ENCODE measurements at places on chromosomes 1 and 21.

GRCh38 chr1:232209357-232209756 is 420.6 kb downstream of the SIPA1L2 start:
- DNase-seq: no peak

- no peak for DNase-seq
Measured at GRCh38 chr1:84427250-84428188, 29.2 kb downstream of the DNASE2B start.

- no peak for DNase-seq
Measured at GRCh38 chr1:22164841-22165808, 22.2 kb upstream of the WNT4 start.

GRCh38 chr1:179082999-179083335 is 1.1 kb downstream of the TOR3A start:
- DNase-seq: no peak

DNA sequence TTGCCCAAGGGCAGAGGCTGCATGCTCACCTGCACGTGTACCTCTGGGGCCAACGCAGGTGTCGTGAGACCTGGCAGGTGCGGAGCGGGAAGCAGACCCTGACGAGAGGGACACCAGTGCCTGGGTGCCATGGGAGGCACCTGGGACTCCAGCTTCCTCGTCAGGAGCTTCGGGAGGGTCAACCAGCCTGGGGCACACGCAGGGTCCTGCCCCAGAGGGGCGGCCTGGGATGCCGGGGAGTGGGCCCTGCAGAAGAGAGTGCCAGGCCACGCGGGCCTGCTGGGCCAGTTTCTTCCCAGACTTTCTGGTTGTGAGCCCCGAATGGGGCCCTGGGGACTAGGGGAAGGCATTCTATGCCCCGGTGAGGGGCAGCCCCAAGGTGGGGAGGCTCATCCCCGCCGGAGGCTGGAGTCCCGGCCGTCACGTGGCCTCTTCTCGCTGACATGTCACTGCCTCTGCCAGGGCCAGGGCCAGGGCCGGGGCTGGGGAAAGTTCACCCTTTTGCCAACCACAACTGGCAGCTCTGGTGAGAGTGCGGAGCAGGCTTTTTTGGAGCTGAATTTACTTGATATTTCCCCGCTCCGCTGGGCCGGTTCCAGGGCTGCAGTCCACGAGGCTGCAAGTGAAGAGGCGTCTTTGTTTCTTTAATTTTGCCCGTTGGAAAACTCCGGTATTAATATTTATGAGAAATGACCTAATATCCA is 38.5 kb upstream of the ACTRT2 start:
- no peak for DNase-seq

DNA sequence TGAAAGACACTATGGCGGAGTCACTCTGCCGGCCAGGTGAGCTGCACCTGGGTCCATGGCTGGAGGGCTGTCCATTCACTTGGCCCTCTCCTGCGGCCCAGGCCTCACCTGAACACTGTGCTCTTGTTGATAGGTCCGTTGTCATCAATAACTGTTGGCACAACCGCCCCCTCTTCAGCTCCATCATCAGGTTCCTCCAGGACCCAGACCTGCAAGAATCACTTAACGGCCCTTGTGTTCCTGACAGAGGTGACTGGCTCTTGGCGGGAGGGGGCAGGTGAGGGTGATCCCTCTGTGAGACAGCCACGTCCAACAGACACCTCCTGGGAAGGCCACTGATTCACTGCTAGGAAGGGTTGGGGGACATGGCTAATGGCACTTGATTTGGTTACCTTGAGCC is 54.9 kb downstream of the INAVA start:
- no peak for DNase-seq

GRCh38 chr1:226643177-226643576 is 94.6 kb downstream of the STUM start:
- no peak for DNase-seq

DNA sequence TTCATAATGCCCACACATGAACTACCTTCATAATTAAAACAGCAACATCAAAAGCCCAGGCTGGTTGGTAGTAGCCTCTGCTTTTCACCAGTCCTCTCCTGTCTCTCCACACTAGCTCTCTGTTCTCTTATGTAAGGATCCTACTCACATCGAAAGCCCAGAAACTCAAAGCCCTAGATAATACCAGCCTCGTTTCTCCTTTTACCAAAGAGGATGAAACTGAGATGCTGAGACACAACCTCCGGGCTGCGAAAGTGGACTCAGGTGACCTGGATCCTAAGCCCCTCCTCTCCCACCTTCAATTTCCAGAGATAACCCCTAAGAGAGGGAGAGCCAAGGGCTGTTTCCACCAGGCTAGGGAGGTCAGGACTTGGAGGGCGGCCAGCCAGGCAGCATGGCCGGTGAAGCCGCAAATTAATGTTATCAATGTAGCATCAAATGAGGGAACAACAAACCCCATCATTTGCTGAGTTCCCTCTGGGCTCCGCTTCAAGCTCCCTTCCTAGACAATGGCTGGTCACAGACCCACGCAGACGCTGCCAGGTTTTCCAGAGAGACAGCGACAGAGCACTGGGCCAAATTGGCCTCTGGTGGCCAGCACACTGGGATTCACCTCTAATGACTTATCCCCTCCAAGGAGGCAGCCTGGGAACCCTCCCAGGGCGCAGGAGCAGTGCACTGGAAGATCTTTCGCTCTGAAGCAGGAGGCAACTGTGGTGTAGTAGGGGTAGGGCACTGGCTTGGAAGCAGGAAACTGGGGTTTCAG is 20.7 kb upstream of the STMN1 start:
- no peak for DNase-seq

DNA sequence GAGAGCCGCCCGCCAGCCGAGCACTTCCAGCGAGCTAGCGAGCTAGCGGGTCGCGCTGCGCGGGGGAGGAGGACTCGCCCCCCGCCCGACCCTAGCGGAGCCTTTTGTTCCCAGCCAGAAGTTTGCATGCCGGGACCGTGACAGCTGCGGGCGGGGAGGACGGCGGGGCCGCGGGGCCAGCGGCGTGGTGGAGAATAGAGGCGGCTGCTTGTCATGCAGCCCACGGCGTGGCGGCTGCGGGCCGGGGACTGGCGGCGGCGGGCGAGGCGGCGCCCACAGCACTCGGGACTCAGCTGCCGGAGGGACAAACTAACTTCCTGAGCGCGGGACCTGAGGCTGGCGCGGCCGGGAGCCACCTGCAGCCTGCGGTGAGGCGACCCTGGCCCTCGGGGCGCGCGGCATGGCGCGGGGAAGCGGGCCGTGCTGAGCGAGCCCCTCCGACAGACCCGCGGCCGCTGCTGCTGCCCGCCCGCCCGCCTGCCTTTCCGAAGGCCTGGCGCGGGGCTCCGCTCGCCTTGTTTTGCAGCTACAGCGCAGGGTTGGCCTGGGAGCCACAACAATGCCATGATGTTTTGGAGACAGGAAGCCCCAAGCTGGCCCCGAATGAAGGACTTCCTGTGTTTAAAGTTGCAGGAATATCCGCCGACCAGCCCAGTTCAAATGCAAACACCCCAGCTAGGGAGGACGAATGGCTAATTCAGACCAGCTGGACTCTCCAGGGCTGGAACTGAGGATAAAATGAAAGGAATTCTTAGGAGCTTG is 82.2 kb upstream of the BMP8A start:
- DNase-seq: no peak

DNA sequence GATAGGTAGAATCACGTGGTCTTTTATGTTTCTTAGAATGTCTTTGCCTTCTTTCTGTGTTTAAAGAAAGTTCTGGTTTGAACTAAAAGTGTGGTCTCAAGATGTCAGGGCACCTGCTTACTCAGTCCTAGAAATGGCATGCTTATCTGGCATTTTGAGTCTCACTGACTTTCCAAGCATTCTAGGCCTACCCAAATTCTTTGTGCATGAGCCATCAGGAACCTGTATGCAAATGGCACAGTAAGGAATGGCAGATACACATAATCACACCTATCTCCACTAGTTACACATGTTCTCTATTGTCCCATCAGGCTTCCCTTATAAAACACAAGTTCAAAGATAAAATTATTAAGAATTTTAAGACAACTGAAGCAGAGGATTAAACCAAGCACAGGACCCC is 29.5 kb upstream of the CLCA4 start:
- DNase-seq: no peak

DNA sequence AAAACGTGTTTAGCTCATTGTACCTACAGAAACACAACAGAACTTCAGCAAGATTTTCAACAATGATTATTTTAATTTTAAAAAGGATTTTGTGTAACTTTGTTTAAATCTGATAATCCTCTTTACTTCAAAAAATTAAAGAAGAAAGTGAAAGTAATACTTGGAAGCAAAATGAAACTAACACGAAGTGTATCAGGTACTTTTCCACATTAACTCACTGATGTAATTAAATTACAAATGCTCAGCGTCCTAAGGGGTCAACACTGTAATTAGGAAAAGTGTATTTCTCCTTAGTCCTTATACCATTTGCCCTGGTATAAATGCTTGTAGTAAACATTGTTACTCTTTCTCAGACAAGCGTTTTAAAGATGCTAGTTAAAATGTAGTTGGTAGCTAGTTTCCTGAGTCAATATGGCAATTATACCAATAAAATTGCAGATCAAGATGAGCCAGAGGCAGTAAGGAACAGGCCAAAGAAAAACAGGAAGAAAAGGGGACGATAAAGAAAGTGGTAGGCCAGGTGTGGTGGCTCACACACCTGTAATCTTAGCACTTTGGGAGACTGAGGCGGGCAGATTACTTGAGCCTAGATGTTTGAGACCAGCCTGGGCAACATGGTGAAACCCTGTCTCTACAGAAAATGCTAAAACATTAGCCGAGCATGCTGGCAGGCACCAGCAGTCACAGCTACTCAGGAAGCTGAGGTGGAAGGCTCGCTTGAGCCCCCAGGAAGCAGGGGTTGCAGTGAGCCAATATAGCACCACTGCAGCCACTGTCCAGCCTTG is 553.0 kb downstream of the SMYD3 start:
- DNase-seq: no peak

- DNase-seq: no peak
Measured at GRCh38 chr1:203544485-203544884, 50.5 kb downstream of the OPTC start.

- no peak for DNase-seq
Measured at GRCh38 chr1:107430540-107431228, 289.8 kb downstream of the NTNG1 start.

DNA sequence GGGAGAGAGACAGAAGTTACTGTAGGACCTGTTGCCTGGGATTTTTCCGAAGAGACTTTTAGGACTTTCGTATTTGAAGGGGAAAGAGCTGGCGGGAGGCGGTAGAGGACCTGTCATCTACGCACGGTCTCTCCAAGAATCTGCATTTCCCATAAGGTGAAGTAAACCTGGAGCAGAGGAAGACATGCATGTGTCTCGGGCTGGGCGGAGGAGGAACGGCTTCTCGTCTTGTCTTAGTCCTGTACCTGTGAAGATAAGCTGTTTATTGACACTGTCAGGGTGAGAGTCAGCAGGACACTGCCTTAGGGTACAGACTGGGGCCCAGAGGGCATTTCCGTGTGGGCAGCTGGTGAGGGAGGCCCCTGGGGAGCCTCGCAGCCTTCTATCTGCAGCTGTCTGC is 123.4 kb upstream of the COL6A1 start:
- no peak for DNase-seq
